ENCODE measurements at places on chromosomes 5 and 9.

DNA sequence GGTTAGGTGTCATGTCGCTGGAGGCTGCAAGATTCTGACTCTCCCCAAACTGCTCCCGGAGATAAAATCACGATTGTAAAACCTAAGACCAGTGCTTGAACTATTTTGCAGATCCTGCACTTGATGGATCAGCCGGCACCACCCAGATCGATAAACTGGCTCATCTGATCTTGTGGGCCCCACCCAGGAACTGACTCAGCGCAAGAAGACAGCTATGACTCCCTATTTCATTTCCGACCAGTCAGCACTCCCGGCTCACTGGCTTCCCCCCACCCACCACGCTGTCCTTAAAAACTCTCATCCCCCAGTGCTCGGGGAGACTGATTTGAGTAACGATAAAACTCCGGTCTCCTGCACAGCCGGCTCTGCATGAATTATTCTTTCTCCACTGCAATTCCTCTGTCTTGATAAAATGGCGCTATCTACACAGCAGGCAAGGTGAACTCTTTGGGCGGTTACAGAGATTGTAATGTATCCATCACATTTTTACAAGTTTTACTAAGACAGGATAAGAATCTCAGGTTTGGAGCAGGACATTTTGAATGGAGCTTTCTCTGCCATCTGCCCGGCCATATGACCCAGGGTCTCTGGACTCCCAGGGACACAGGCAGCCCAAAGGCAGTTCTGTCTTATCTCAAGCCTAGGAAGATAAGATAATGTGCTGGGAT, 10.6 kb upstream of the PPP1R26 start:
- peak; percentile 57 for DNase-seq

- DNase-seq, result no peak
Observed at GRCh38 chr5:93039888-93040287, 541.1 kb downstream of the NR2F1-AS1 start.

DNA sequence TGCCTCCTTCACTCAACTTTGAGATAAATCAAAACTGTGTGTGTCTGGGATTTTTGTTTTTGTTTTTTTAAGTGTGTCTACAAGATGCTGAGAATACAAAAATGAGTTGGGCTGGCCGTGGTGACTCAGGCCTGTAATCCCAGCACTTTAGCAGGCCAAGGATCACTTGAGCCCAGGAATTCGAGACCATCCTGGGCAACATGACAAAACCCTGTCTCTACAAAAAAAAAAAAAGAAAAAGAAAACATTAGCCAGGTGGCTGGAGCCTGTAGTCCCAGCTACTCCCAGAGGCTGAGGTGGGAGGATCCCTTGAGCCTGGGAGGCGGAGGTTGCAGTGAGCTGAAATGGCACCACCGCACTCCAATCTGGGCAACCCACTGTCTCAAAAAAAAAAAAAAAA, 21.0 kb downstream of the HNRNPK start:
- DNase-seq, result no peak

DNA sequence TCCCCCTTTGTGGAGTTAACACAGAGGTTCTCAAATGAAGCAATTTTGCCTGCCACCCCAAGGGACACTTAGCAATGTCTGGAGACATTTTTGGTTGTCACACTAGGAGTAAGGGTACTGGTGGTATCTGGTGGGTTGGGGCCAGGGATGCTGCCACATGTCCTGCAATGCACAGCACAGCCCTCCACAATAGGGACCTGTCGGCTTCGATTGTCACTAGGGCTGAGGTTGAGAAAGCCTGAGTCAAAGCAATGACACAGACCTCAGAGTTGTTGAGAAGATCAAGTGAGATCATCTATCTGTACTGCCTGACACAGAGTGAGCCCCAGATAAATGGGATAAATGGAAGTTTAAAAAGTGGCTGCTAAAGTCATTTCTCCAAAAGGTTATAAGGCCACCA, 249.2 kb upstream of the KLF4 start:
- no peak for DNase-seq

- no peak for DNase-seq
Observed at GRCh38 chr9:97851446-97851883, 1.6 kb upstream of the FOXE1 start.

GRCh38 chr5:160044391-160044804, 35.5 kb downstream of the TTC1 start:
- DNase-seq, result no peak

GRCh38 chr9:27426511-27427271, 97.4 kb upstream of the IFNK start:
- no peak for DNase-seq

DNA sequence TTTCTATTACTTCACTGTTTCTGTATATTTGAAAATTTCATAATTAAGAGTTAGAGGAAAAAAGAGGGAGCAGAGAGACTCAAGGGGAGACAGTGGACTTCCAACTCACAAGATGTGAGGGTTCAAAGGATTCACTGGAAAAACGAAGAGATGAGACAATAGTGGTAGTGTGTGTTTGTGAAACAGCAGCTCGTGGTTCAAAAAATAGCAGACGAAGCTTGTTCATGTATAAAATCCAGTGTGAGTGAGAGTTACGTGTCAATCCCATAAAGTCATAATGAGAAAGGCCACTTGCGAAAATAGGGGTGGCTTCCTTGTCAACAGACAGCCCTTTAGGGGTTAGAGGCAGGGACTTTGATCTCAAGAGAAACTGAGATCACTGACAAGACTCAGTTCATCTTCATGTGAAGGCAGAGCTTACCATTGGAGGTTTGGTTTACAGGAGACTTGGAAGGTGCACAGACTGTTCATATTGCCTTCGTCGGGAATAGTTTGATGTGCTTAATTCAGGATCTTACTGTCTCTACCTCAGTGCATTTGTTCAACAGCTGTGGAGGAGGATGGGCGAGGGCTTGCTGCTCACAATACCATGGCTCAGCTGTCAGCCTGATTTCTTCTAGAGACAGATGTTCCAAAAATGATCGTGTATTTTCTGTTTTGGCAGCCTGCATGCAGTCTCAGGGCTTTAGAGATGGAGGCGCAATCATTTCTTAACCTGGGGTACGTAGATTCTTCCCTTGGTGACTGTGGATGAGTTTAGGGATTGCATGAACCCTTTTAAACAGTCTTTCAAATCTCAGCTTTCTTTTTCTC, 105.7 kb upstream of the KLF9 start:
- DNase-seq, result no peak

- DNase-seq, result no peak
Observed at GRCh38 chr9:121651295-121652020, at the start of gene DAB2IP. TSS of gene DAB2IP (plus strand) at chr9:121651634. CDS start at chr9:121651776, 142 bp downstream.

DNA sequence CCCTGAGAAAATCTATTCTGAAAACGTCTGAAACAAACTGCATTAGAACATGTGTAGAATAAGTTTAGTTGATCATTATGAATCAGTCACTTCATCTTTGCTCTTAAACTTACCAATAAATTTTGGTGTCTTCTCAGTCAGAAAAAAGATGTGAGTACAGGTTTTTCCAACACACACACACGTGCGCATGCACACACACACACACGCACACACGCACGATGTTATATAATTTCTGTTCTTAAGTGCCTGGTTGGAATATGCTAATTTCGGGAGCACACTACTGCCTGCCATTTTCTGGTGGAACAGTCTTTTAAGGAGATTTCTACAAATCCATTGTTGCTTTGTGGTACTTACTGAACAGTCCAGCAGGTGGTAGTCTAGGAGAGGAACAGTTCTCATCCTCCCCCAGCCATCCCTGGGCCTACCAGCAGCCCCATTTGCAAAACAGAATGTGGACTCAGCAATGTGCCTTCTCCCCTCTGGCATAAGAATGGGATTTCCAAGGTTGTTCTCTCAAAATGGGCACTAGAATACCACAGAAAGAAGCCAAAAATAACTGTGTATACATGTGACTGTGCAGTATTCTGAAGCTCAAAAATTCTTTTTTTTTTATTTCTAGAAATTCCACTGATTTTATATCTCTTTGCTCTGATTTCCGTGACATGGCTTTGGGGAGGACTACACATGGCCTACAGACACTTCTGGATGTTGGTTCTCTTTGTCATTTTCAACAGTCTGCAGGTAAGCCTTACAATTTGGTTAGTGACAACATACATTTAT, 281.3 kb downstream of the ARRDC3 start:
- DNase-seq, result peak; percentile 46

DNA sequence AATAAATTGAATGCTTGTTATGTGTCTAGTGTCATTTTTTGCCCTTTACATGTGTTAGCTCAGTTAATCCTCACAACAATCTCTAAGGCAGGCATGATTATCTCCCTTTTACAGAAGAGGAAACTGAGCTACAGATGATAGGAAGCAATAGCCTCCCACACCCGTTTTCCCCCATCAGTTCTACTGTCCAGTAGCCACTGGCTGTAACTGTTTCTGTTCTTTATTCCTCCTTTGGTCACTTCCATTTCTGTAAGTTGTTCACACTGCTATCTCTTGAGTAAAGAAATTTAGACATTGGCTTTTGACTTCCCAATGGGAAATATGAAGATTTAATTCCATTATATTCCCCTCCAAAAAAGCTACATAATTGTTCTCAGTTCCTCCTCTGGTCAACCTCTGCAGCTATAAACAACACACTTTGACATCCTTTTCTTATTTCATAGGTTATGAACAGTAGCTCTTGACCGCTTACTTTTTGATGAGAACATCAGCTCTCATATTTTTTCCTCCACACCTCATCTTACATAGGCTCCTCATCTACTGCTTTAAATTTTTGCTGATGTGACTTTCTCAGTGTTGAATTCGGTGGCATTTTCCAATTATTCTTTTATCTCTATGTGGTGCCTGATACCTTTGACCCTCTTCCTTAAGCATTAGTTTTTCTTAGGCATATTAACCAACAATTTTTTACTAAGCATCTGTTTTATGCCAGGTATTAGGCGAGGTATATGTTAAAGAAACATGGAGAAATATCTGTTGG, 21.4 kb downstream of the SPZ1 start:
- no peak for DNase-seq

- DNase-seq, result peak; percentile 7
Observed at GRCh38 chr5:16464664-16465543, 696 bp downstream of the ZNF622 start.

DNA sequence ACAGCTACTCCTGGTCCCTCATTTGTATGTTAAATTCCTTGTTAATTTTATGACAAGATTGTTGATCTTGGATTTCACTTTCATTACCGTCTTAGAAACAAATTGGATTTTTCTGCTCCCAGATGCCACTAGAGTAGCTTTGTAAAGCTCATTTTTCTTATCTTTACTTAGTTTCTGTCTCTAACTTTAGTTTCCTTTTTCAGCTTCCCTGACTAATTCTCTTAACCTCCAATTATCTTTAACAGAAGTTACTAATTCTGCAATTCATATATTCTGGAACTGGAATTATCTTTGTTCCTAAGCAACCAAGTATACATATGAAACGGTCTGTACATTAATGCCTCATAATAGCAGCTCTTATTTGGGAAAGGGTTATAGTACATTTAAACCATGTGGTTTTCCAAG, 16.7 kb downstream of the ITGA1 start:
- no peak for DNase-seq

- DNase-seq, result no peak
Observed at GRCh38 chr5:50595199-50595598, 71.2 kb upstream of the PARP8 start.

- DNase-seq, result no peak
Observed at GRCh38 chr5:173620784-173621183, 4.3 kb upstream of the BOD1 start.

- no peak for DNase-seq
Observed at GRCh38 chr9:18855656-18856055, 177.4 kb downstream of the SAXO1 start.

- DNase-seq, result no peak
Observed at GRCh38 chr5:80229902-80230255, 26.0 kb downstream of the SERINC5 start.

GRCh38 chr5:31639481-31640411, 815 bp downstream of the PDZD2 start:
- DNase-seq, result peak; percentile 28

DNA sequence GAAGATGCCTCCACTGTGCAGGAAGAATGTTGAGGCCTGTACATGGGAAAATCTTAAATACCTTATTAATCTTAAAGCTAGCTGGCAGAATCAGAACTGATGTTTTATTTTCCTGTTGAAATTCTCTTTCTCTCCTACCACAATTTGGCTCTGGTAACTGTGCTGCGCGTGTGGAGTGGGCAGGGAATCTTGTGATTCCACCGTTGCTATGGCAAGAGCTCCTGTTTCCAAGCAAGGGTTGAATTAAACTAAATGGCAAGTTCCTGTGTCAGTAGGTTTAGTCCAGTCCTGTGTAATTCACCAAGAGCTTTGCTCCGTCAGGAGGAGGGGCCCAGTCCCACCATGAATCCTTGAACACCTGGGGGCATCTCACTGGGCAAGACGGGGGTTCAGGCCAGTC, 36.4 kb downstream of the NXNL2 start:
- no peak for DNase-seq

GRCh38 chr5:158013303-158013702, 154.4 kb upstream of the CLINT1 start:
- DNase-seq, result no peak

DNA sequence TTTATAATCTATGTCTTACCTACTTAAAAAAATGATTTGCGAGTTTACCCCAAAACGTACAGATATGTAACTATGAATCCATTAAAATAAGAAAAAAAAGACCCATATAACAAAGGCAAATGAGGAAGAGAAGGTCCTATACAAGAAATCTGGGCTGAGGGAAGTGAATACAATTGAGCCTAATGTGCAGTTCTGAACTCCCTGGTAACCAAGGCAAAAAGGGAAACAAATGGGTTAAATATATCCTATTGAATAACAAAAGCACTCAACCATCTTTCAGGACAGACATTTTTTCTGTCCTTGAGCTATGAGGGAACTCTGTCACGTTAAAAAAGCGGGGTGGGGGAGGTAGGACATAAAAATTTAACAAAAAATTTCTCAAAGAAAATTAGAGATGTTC, 78.6 kb downstream of the PTPN3 start:
- no peak for DNase-seq

- peak; percentile 67 for DNase-seq
Observed at GRCh38 chr9:77977210-77977611, 54.4 kb downstream of the GNAQ start.

GRCh38 chr5:157252711-157253465, 13.0 kb upstream of the CYFIP2 start:
- peak; percentile 69 for DNase-seq

- no peak for DNase-seq
Observed at GRCh38 chr9:2991292-2991691, 147.4 kb upstream of the PUM3 start.

- no peak for DNase-seq
Observed at GRCh38 chr9:108035487-108035886, 545.9 kb upstream of the KLF4 start.

GRCh38 chr9:84300271-84300670, 40.3 kb downstream of the SLC28A3 start:
- DNase-seq, result no peak

DNA sequence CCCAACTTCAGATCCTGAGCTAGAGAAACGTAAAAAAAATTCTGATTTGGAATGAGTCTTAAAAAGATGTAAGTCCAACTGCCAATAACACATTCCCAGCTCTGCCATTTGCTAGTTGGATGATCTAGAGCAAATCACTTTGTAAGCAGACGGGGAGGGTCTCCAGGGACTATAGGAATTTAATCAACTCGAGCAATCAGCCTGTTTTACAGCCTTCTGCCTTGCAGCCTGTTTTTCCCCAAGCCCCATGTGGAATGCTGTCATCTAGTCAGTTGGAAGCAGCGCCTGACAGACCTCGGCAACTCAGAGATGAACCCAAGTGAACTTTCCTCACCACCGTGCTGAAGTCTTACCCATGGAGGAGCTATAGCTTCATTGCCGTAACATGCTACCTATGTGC, 34.8 kb upstream of the HRH2 start:
- no peak for DNase-seq
